ENCODE measurements at places on chromosomes 7 and 10.

DNA sequence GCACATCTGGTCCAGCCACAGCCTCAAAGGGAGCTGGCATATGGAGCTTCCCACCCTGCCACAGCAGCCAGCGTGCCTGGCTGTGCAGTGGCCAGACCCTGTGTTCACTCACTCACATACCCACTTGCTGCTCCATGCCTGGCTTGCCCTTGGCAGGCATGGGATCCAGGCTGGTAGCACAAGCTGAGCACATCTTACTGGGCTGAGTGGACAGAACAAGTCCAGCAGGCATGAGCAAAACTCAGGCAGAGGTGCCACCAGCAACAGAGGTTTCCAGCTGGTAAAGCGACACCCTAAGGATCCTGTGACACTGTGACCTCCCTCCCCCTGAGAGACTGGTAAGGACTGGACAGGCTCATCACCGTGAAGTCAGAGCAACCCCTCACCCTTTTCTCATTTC lies 25.1 kb downstream of the SVIL start:
- DNase-seq, result no peak

GRCh38 chr7:95205665-95206225 lies 118.6 kb downstream of the PON1 start:
- no peak for DNase-seq

DNA sequence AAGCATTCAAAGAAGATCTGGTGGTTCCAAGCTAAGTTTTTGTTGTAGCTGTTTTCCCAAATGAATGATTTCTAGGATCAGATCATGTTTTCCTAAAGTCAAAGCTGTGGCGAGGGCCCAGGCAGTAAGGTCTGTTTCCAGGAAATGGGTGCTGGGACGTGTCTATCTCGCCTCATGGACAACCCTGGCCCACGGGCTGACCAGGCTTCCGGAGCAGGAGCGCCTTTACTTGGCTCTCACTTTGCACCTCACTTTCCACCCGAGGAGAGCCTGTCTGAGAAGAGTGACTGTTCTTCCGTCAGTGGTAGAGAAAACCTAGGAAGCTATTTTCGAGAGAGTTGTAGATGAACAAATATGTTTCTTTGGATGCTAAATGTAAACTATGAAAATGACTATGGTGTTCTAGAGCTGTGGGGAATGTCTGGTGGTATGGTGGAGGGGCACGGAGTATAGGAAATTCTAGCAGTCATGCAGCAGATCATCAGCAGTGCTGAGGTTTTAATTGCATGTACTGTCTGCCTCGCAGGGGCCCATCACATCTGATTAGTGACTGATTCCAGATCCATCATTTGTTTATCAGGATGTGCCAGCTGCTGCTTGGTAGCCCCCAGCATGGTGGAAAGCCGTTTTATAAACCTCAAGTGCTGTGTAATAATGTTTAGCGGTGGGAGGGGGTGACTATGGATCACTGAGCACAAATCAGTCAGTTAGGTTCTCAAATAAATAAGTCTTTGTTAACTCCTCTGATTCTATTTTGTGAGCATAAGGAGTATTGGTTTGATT lies 66.6 kb downstream of the VWC2 start:
- DNase-seq, result no peak

DNA sequence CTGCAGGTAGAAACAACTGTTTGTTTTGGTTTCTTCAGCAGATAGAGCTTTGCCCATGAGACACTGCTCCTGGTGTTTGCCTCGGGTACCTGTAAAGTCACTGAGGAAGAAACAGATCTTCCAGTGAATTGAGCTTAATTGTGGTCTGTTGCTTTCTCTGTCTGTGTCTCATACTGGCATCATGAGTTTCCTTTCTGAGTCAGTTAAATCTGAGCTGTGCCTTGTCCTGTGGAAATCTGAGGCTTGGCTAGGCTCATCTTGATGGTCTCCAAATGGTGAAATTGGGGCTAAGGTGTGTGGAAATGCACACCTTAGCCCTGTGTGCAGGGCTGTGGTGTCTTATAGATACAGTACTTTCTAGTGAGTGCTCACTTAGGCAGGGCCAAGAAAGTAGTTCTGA lies 67.4 kb downstream of the GBF1 start:
- DNase-seq, result no peak

DNA sequence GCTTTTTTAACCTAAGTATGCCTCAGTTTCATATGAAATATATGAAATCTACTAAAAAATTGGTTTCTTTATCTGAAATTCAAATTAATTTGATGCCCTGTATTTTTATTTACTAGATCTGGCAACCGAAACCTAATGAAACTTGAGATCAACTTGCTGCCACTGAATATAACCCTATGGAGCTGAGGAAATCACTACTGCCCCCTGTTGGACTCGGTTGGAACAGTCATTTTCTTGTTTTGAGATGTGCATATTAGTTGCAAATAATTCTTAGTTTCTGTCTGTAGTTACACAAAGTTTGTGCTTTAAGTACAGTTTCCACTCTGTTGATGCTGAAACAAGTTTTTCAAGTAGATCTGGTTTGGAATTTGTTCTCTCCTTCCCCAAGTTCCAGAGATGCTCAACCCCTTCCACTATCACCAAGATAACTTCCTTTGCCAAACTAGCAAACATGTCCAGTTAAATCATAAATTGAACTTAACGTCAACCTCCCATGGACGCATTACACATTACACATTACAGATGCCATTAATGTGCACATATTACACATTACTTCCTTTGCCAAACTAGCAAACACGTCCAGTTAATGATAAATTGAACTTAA lies 22.2 kb upstream of the EXOC4 start:
- peak; percentile 50 for DNase-seq

DNA sequence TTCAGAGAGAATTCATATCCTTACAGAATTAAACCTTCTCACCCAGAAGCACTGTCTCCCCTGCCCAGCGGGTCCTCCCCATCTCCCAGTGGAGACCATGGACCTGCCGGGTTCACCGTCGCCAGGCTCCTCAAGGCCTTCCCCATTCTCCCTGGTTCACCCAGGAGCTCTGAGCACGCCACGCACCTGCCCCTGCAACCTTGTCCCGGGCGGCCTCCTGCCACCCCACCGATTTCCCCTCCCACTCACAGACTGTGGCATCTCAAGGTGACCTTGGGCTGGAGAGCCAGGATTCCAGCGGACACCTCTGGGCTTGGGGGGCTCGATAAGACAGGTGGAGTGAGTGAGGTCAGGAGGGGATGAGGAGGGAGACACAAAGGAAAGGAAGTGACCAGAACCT lies 135.3 kb downstream of the PTPRN2 start:
- no peak for DNase-seq

DNA sequence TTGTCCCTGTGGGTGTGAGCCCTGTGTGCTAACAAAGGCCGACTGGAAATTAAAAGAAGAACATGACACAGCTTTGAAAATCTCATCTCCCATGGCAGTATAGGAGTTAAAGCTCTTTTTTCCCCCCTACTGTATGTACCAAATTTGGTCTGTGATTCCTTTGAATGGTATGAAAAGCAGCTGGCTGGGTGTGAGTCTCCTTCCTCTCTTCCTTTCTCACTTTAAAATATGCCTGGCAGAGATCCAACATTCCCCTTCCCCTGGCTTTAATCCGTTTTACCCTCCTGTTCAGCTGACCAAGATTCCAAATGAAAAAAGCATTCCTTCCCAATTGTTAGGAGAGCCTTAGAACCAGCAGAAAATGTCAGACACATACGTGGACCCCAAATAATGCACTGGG lies 225.0 kb upstream of the CELF2 start:
- DNase-seq, result no peak

- DNase-seq, result no peak
Observed at GRCh38 chr7:106534271-106534846, 126.6 kb downstream of the CCDC71L start.

GRCh38 chr10:36053775-36054174 lies 411.7 kb upstream of the FZD8 start:
- DNase-seq, result no peak

DNA sequence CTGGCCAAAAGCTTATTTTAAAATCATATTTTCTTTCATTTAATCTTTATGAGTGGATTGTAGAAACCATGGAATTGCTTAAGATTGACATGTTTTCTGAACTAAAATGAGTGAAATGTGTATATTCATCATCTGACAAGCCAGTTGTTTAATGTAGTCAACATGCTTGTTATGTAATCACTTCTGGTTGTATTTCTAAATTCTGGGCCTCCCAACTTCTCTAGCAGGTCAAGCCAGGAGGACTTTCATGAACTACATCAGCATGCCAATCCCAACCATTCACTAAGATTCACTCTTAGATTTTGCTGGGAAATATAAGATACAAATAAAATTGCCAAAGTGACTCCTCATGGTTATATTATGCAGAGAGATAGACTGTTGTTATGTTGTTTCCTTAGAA lies 21.1 kb upstream of the MAP3K8 start:
- DNase-seq, result no peak

GRCh38 chr7:3399858-3400257 lies 98.8 kb downstream of the SDK1 start:
- DNase-seq, result no peak

DNA sequence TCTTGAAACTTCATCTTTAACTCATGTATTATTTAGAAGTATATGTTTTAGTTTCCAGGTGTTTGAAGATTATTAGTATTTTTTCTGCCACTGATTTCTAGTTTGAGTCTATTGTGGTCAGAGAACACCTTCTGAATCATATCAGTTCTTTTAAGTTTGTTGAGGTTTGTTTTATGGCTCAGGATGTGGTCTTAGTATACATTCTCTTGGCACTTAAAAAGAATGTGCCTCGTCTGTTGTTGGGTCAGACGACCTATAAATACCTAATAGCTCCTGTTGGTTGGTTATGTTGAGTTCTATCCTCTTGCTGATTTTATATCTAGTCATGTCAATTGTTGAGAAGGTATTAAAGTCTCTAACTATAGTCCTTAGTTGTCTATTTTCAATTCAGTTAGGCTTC lies 15.9 kb downstream of the TDRD1 start:
- peak; percentile 49 for DNase-seq

DNA sequence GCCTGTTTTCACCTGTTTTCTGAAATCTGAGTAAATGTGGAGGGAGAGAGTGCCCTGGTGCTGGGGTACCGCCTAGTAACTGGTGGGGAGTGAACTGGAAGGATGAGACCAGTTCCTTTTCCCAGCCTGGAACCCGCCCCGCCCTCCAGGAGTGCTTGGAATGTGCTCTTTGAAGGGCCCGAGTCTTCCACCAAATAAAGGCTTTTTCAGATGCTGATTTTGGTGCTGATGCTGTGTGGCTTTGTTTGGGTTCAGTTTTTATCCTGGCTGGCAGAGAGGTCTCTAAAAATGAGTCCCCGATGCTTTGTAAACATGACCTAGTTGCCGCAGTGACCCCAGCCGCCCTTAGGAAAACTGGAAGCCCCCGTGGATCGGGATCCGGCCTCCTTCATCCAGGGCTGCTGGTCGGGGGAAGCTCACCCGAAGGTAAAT lies 25.9 kb downstream of the FOXK1 start:
- DNase-seq, result no peak

DNA sequence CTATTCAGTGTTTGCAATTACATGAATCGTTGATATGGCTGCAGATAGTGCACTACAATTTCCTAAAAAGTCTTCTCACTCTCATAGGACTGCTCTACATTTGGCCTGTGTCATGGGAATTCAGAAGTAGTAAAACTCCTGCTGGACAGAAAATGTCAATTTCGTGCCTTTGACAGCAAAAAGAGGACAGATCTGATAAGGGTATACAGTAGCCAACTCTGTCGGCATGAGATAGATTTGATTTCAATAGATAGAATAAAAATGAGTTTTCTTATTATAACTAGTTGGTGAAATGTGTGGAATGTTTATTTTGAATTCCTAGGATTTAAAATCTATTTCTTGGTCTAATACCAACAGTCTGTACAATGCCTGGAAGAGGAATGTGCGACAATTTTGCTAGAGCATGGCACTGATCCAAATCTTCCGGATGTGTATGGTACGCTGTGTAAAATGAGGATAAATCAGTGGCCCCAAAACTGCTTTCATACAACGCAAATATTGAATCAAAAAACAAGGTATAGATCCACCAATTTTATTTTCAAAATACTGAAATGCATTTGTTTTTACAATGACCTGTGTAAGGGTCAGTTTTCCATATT lies 133.5 kb upstream of the CDK13 start:
- DNase-seq, result no peak

- DNase-seq, result no peak
Observed at GRCh38 chr7:87151729-87152111, 533 bp upstream of the DMTF1 start.

GRCh38 chr7:37284805-37285231 lies 163.8 kb downstream of the ELMO1 start:
- DNase-seq, result peak; percentile 25

DNA sequence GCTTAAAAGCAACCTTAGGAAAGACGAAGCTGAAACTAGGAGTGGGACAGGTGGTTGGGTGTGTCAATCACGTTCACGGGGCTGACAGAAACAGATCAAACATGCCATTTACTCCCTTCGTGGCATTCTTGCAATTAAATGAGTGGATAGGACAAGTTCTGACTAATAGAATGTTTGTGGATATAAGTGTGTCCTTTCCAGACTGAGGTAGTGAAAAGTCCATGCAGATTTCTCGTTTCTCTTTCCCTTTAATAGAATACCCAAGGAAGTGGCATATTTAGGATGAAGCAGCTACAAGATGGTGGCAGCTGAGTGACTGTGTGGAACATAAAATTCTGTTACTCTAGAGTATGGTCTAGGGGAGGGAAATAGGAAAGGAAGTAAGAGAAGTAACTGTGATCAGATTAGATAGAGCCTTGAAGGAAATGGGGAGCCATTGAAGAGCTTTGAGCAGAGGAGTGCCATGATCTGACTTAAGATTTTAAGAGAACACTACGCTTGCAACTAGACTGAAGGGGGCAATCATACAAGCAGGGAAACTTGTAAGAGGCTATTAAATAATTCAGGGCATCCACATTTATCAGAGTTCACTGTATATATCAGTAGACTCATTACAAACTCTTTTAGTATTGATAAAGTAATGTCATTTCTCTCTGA lies 46.3 kb upstream of the HYAL4 start:
- DNase-seq, result no peak

DNA sequence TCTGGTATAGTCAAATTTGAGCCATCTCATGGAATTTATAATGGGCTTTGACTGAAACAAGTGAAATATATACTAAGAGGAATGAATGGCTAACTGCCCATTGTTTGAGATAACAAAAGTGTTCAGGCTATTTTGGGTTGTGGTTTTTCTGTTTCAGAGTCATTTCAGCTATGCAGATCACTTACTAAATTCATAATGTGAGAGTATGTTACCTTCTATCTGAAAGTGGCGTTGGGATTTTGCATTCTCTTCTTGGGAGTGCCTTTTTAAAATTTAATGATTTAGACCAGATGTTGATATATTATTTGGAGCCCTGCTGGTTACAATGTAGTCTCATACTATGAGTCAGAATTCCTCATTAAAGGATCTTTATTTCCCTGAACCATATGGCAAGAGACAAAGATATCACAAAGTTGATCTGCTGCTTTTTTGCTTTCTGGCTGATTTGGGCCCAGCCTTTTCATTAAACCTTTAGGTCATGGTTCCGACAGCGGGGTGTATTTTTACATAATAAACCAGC lies 10.4 kb downstream of the VCL start:
- DNase-seq, result no peak

GRCh38 chr10:131915990-131916766 lies 15.4 kb downstream of the PPP2R2D start:
- no peak for DNase-seq
